PC-3 (cell line): ENCODE measurements at places on chromosomes 2 and 18. TPM values are rescaled to one million over a fixed set of nuclear protein-coding genes. Genes with fewer than 3 reads are reported as not detected.

DNA sequence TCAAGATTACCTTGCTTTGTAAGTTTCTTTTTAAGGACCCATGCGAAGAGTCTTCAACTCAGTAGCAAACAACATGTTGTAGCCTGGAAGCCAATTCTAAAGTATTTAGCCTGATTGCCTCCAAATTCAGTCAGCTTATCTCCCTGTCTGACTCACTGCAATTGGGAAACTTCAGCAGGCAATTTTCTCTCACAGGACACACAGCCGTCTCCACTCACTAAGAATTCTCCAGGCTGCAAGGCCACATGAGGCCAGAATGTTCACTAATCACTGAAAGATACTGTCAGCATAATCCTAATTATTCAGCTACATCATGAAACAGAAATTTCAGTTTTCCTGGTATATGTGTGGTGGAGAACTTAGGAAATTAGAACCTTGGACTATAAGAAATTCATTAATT lies 78.1 kb upstream of the PDE1A start:
- DNase-seq = no peak
- H3K27me3 ChIP-seq = no peaks in the 10 kb centered on the region
- no peaks in the 10 kb centered on the region for H3K4me1 ChIP-seq
- H3K4me3 ChIP-seq = no peak overlapping the region
- H3K36me3 ChIP-seq = no peaks in the 10 kb centered on the region
- no peak overlapping the region for H3K27ac ChIP-seq

LRRTM4 gene
- total RNA-seq = not detected in 2 replicates

TPO gene
- not detected in 2 replicates for total RNA-seq

NETO1 gene
- 8.4 and 12.9 TPM in 2 replicates for total RNA-seq

DNA sequence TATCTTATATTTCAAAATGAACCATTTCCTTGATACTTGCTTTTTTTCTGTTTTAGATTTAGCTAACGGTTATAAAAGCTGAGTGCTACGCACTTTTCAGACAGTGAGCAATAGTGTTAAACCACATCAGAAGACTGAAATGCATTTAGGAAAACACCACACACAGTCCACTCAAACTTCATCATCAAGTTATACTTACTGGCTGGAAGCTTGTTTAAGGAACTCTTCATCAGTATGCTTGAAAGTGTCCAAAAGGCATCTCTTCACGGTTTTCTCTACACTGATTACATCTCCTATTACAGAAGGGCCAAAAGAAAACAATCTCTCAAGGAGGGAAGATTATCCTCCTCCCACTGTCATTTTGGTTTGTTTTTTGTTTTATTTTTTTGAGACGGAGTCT lies 19.7 kb downstream of the ILKAP start:
- H3K4me3 ChIP-seq = no peak overlapping the region
- DNase-seq = no peak
- H3K36me3 ChIP-seq = peaks cover 71% of the 10 kb centered on the region
- no peaks in the 10 kb centered on the region for H3K27me3 ChIP-seq
- no peak overlapping the region for H3K27ac ChIP-seq
